ENCODE measurements at places on chromosomes 7 and 10.

DNA sequence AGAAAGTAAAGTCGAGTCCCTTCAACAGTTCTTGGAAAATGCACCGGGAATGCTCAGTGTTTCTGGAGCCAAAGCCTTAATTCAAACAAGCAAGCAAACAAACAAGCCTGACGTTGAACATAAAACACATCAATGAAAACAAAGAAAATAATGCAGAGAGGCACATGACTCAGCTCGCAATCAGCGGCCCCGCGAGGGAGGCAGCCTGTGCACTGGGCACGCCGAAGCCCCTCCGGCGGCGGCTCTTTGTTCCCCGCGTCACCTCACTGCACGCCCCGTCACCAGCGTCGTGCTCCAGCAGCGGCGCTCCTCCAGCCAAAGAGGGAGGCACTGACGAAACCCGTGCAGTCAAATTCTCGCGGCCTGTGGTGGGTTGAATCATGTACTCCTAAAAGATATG, 151.5 kb downstream of the DNAJB6 start:
- no peak for DNase-seq

DNA sequence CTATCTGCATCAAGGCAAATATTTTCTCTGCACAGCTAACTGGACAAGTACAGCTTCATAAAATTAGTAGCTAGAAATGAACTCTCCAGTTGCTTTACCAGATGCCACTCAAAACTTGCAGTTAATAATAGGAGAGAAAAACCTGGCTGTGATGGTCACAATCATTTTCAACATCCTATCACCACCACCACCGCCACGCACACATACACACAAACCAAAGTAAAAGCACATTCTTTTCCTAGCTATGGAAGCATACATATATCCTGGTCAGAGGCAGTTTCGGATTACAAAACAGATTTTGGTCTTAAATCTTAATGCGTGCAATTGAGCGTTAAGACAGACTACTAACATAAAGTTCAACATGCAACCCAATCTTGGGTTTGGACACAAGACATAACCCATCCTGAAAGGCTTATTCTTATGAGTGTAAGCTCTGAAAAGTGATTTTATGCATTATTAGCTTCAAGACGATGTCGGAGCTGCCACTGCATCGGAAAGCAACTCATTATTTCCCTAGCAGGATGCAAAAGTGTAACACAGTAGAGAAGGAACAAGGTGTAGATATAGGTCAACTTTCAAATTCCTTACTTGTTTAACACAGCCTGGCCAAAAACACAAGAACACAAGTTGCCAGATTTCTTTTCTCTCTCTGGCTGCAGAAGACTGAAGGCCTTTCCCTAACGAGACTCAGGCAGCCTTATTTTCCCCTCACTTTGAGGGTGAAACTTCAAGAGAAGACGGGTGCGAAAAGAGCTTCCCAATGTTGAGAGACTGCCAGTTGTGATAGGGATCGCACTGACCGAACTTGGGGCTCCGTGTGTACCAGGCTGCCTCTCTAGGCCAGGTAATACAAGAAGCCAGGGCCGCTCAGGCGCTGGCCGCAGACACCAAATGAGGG, 1.2 kb downstream of the CACUL1 start:
- DNase-seq: peak; percentile 66

DNA sequence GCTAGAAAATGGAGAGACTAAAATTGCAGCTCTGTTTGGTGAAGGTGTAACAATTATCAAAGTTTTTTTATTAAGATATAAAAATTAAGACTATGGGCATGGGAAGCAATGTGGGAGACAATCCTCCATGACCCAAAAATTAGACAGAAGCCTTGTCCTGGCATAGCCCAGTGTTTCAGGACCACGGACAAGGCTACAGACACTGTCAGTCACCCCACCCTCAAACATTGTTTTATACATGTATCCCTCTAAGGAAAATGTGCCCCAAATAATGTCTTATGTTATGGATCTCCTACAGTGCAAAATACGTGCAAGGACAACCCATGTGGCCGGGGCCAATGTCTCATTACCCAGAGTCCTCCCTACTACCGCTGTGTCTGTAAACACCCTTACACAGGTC, 24.0 kb downstream of the HABP2 start:
- peak; percentile 75 for DNase-seq

- DNase-seq: no peak
These were observed 25.8 kb downstream of the DENND10 start for GRCh38 chr10:119129721-119130120.

DNA sequence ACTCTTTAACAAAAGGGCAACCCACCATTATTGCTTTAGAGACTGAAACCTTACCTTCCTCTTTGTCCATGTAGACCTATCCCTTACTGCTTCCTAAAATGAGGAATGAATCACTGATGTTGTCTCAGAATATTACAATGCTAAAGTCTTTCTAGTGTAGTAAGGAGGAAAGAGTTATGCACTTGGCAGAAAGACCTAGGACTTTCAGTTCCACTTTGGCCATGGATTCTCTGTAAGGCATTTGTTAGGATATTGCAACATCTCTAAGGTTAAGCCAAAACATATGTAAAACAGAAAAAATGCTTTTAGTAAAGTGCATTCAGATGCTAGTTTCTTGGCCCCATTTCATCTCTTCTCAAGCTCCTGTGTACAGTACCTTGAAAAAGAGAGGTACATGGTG, 230.9 kb downstream of the PARD3 start:
- no peak for DNase-seq

All from hematopoietic multipotent progenitor cell treated with erythropoietin and hydrocortisone succinate and interleukin-3 and kit ligand, for 6 days (in vitro differentiated cells).